Suprapubic skin (tissue), 4 donors: ENCODE measurements at places on chromosomes 3 and 15. TPM values are rescaled to one million over a fixed set of nuclear protein-coding genes. Genes with fewer than 3 reads are reported as not detected.

GRCh38 chr15:99424131-99424571, 141.6 kb upstream of the MEF2A start:
- peak; percentile 72 for DNase-seq

DNA sequence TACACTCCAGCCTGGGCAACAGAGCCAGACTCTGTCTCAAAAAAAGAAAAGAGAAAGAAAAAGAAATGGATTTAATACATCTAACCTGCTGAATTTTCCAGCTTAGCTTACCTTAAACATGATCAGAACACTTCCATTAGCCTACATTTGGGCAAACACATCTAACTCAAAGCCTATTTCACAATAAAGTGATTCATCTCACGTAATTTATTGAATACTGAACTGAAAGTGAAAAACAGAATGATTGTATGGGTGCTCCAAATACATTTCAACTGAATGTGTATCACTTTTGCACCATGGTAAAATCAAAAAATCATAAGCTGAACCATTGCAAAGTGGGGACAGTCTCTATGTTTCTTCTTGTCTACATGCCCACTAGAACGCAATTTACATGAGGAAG, 9.0 kb downstream of the PIK3R4 start:
- DNase-seq: no peak

- no peak for DNase-seq
These were observed 1.8 kb downstream of the CLCN2 start for GRCh38 chr3:184359610-184360009.

DNA sequence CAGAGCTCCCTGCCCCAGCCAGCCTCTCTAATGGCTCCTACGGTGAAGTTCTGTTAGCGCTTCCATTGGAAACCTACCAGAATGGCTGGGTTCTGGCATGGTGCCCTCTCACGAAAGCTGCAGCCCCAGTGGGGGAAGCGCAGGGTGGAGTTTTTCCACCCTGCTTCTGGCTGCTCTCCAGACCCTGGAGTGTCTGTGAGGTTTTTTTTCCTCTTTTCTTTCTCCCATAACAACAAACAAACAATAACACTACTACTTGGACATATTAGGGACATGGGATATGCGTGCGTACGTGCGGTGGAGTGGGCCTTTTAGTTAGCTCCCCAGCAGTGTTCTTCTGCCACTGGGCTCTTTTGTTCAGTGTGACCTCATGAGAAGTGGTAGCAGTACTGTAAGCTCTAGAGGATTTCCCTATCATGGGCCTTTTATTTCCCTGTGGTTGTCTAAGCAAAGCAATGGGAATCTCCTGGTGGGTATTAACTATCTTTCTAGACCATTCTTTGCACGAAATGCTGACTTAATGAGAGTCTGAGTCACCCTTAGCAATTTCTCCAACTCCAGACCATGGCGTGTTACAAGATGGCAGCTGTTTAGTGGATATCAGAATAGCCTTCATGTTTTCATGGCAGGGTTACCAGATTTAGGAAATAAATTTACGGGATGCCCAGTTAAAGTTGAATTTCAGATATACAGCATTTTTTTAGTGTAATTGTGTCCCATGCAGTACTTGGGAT, 161.9 kb downstream of the FNDC3B start:
- peak; percentile 89 for DNase-seq

The PARP14 gene
- total RNA-seq: 9.6 TPM

The CD200 gene
- 2.7 TPM for total RNA-seq

GRCh38 chr3:135239615-135239884, 444.5 kb downstream of the EPHB1 start:
- no peak for DNase-seq

DNA sequence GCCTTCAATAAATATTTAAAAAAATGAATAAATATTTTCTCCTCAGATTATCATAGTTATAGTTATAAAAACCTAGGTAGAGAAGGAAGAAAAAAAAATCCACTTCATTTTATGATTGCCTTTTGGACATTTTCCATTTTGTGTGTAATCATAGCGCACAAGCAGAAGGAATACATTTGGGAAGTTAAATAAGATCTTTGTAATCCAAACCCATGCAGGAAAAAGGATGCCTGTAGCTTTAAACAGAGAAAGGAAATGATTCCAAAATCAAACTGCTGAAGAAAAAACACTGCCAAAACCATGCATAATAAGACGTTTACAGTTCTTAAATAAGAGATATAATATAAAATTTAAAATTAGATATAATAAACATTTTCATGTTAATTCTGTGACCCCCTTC, 7.4 kb upstream of the CCDC54 start:
- DNase-seq: no peak

The FETUB gene
- total RNA-seq: 14.4 TPM

The WDR93 gene
- not detected for total RNA-seq

GRCh38 chr15:87896936-87897335, 359.6 kb downstream of the NTRK3 start:
- no peak for DNase-seq

DNA sequence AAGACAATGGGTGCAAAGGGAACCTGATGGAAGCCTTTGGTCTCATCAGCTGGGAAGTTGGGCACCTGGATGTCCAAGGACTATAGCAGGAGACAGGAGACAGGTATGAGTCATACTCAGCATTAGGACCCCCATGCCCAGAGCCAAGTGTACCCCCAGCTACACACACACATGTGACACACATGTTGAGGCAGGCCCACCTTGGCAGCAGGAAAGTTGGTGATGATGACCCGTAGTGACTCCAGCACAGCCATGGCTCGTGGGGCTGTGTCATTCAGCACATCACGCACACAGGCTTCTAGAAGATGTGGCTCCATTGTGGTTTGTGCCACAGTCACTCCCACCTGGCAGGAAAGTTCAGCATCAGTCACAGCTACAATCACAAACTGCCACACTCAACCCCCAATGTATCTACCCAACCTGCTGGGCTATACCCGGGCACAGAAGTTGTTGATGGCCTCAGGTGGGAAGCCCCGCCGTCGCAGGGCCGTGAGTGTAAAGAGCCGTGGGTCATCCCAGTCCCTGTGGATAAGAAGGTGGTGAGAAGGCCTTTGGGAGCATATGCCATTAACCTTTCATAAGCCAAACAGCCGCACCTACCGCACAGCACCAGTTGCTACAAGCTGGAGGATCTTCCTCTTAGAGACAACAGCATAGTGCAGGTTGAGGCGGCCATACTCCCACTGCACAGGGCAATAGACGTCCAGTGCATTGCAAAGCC, 5.2 kb upstream of the QRICH1 start:
- DNase-seq: no peak

- no peak for DNase-seq
These were observed 2.4 kb upstream of the DCBLD2 start for GRCh38 chr3:98903705-98904481.

GRCh38 chr15:90557186-90558084, 27.7 kb downstream of the CRTC3 start:
- peak; percentile 87 for DNase-seq

GRCh38 chr15:57527382-57528091, 64.2 kb upstream of the MYZAP start:
- DNase-seq: no peak

GRCh38 chr3:168088106-168088720, 7.5 kb downstream of the GOLIM4 start:
- DNase-seq: no peak

DNA sequence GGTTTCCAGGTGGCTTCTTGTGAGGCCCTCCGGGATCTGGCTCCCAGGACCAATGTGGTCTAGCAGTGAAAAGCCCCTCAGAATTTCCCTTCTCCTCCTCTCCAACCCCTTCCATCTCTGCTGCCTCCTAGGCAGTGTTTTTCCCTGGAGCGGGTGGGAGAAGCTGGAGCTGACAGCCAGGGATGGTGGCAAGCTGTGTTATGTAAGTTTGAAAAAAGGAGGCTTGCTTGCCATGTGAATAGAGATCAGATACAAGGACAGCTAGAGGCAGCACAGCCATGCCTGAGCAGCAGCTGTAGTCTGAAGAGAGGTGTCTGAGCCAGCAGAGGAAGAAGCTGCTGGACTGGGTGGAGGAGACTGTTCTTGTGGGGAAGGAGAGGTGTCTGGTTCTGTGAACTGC, 20.6 kb downstream of the SNAPC5 start:
- no peak for DNase-seq

The WNT5A gene
- 9.3 TPM for total RNA-seq

The GATM gene
- 195 TPM for total RNA-seq

The NTRK3 gene
- 7.2 TPM for total RNA-seq

DNA sequence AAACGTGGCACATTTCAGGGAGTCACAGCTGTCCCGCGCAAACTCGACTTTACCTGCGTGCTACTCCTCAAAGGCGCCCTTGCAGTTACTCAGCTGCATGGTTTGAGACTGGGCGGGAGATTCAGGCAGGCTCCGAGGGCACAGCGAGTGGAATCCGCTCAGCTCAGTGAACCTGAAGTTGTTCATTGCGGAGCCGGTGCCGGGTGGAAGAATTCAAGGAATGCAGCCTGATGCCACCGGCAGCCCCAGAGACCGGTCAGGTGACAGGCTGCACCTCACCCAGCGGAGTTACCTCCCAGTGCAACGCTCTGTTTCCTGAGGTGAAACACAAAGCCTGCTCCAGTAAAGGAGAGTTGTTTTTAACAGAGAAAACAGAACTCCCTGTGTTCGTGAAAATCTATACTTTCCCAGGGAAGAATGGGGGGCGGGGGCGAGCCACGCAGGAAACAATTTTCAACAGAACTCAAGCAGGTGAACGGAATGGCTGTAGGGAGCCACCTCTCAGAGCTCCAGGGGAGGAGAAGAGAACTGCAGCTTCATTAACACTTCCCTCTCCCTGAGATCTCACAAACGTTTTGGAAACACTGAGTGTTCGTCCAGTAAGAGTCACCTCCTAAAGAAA, 3.8 kb downstream of the VEPH1 start:
- no peak for DNase-seq

The ZKSCAN7 gene
- 2.9 TPM for total RNA-seq

GRCh38 chr3:99859825-99860224, 42.2 kb downstream of the CMSS1 start:
- no peak for DNase-seq

The KBTBD13 gene
- not detected for total RNA-seq

DNA sequence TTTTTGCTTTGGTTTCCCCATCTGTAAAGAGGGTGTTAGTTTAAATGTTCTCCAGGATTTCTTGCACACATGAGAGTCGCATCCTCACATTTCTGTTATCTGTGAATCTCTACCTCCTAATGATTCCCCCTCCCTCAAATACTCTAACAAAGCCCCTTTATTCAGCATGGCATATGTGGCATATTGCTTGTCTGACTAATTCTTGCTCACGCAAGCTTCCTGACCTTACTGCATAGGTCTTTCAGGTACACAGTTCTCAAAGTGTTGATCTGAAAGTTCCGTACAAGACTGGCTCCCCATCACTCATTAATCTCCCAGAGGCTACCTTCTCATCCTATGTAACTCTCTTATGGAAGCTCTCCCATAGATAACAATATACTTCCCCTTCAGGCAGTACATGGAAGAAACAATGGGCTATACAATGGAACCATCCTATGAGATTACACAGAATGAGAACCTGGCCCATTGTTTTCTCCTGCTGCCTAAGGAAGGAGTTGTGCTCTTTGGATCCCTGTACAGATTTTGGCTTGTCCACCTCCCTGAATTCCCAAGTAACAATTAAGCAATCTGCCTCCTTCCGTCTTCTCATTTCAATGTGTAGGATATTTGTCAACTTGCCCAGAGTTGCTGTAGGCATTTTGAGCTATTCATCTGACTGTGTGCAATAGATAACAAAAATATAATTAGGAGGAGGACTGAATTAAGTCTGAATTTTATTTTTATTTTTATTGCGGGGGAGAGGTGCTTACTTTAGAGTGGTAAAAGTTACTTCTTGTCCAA, 51.0 kb downstream of the PPARG start:
- no peak for DNase-seq

- no peak for DNase-seq
These were observed 758.3 kb downstream of the GBE1 start for GRCh38 chr3:81003008-81003645.

DNA sequence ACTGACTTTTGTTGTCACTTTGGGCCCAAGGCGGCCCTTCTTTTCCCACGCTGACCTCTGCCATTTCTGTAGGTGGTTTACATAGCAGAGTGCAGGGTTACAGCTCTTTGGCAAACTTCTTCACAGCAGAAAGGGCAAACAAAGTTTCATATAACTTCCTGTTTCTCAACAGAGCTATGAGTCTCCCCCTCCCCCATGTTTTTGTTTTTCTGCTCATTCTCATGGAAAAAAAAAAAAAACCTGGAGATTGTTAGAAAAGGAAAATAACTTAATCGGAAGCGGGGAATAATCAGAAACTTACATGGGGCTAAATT, 342.0 kb upstream of the NR2F2 start:
- no peak for DNase-seq

The PCOLCE2 gene
- 13.3 TPM for total RNA-seq

- no peak for DNase-seq
These were observed 152.9 kb upstream of the GOLIM4 start for GRCh38 chr3:168248383-168249204.

The SPINK8 gene
- total RNA-seq: not detected

GRCh38 chr3:126606001-126606400, 47.3 kb upstream of the C3orf22 start:
- DNase-seq: no peak

The PLIN1 gene
- 37.4 TPM for total RNA-seq

DNA sequence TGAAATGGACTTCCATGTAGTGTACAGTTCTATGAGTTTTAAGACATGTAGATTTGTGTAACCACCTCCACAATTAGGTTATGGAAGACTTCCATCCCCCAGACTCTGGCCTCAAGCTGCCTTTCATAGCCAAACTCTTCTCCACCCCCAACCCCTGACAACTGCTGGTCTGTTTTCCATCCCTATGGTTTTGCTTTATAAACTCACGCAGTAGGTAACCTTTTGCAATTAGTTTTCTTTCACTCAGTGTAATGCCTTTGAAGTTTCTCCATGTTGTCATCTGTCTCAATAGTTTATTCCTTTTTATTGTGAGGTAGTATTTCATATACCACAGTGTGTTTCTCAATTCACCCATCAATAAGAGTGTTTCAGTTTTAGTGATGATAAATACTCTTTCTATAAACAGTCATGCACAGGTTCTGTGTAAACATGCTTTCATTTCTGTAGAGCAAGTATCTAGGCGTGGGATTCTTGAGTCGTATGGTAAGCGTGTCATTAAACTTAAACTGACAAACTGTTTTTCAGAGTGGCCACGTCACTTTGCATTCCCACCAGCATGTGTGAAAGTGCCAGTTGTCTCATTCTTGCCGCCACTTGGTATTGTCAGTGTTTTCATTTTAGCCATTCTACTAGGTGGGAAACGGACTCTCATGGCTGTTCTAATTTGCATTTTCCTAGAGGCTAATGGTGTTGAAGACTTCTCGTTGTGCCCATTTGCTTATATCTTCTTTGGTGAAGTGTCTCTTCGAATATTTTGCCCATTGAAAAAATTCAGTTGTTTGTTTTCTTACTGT, 47.3 kb upstream of the ALDH1A3 start:
- DNase-seq: no peak

The FBXW12 gene
- not detected for total RNA-seq

GRCh38 chr3:108407886-108408285, 102.5 kb downstream of the MYH15 start:
- no peak for DNase-seq

GRCh38 chr3:150005243-150006112, 34.8 kb upstream of the PFN2 start:
- no peak for DNase-seq

DNA sequence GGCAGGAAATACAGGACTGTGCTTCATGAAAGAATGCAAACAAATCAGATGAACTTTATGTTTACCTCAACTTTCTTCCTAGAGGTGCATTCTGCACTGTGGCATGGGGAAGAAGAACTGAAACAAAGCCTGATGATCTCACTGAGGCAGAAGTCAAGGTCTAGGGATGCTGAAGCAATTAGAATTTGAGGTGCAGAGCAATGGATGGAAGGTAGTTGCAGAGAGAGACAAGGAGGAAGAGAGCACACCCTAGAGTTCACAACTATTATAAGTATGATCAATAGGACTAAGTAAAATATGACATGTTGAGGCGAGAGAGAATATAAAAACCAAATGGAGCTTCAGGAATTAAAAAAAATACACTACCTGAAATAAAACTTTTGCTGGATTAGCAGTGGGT, 420.1 kb downstream of the EDEM1 start:
- no peak for DNase-seq
